ENCODE measurements at places on chromosomes 16 and 17.

- DNase-seq = no peak
Measured at GRCh38 chr17:15999974-16000827, 577 bp downstream of the TTC19 start.

DNA sequence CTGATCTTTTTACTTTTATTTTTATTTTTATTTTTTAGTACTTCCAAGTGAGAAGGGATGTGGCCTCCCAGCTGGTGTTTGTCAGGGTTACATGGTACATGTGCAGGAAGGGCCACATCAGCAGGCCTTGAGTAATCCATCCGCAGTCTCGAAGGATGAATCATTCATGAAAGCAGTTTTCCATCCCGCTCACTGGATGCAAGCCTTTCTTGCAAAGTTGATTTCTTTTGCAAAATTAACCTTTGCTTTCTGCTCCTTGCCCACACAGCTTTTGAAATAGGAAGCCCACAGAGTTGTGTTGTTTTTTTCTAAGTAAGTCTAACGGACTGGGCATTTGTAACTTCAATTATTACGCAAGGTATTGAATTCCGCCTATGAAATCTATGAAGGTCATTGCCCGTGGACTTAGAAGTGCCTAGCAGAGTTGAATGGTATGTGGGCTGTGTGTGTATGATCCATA, 157.4 kb downstream of the PRKCA start:
- peak; percentile 8 for DNase-seq

DNA sequence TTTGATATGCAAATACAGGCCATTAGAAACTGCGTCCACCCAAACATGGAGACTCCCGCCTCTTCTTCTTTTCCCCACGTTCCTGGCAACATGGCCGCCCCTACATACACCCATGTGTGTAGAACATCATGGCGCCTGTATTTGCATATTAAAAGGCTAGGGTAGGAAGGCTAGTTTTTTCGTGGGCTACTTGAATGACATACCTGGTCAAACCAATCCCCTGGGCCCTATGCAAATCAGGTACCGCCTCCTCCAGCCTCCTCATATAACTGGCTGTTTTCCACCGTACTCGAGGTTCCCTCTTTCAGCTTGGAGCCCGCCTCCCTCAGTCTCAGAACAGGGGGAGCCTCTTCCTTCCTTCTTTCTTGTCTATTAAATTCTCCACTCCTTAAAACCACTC, 840 bp upstream of the CD300LB start:
- peak; percentile 30 for DNase-seq

GRCh38 chr17:27346228-27346899, 52.5 kb downstream of the WSB1 start:
- DNase-seq = no peak

DNA sequence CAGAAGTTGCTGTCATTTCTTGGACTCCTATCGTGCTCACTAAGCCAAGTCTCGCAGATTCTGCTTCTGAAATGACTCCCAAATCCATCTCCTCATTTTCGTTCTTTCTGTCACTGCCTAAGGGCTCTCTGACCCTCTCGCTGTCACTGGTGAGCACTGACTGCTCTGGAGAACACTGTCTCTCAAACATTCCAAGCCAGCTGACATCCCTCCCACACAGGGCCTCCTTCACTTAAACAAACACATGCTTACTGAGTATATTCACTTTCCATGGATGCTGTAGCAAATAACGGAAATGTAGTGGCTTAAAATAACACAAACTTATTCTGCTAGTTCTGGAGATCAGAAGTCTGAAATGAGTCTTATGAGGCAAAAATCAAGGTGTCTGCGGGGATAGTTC, 18.8 kb downstream of the CACNG1 start:
- DNase-seq = no peak

DNA sequence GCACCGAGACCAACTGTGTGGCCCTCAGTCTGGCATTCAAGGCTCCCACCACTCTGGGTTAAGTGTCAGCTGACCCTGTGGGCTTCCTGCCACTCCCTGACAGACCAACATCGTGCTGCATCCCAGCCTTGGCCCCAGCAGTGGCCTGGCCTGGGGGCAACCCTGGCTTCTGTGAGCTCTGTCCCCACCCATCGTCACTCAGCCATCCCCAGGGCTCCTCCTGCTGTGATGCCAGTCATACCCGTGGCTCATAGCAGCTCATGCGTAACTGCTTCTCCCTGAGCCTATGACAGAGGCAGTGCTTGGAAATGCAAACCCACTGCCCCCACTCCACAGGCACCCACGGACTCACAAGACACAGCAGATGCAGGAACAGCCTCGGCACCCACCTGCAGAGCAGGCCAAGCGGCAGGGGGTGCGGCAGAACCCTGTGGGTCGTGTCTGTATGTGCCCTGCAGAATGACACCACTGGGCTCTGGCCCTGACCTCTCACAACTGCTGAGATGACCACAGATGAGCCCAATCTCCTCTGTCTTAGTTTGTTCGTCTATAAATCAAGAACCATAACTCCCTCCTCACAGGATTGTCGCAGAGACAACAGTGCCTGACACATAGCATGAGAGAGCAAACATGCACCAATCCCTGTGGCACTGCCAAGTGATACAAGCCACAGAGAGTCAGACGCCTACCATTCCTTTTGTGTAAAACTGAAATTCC, 26.6 kb downstream of the PIEZO1 start:
- no peak for DNase-seq
